Activated T-helper 1 cell treated with anti-CD3 and anti-CD28 coated beads, Interleukin-2, amount 50 U/mL, for 16 hours (primary cell): ENCODE measurements at places on chromosomes 1 and 21.

DNA sequence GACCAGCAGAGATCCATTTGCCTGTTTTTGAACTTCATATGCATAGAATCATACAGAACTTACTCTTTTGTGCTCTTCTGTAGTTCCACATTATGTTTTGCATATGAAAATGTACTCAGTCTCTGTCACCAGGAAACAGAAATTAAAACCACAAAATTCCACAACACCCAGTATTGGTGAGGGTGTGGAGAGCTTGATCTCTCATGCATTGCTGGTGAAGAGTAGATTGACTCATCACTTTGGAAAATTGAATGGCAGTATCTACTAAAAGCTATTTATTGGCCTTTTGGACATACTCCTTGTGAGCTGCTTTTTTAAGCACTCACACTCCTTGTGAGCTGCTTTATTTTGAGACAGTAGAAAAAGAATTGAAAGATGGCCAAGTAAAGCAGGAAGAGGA lies 43.3 kb downstream of the VTCN1 start:
- no peak for DNase-seq

GRCh38 chr1:155307247-155307740 lies 1.4 kb upstream of the FDPS start:
- DNase-seq: no peak

GRCh38 chr21:42258150-42258884 lies 39.4 kb downstream of the ABCG1 start:
- peak; percentile 67 for DNase-seq

GRCh38 chr1:156448134-156448967 lies 52.2 kb downstream of the MEF2D start:
- DNase-seq: no peak

- DNase-seq: no peak
Observed at GRCh38 chr1:21229246-21230000, 52.7 kb upstream of the EIF4G3 start.

- no peak for DNase-seq
Observed at GRCh38 chr1:53495633-53496345, 36.6 kb downstream of the DMRTB1 start.

GRCh38 chr1:32695098-32695904 lies 7.3 kb downstream of the SYNC start:
- no peak for DNase-seq

- no peak for DNase-seq
Observed at GRCh38 chr21:21034036-21034435, 35.8 kb downstream of the NCAM2 start.

GRCh38 chr1:109887271-109887670 lies 23.4 kb upstream of the CSF1 start:
- DNase-seq: no peak

- no peak for DNase-seq
Observed at GRCh38 chr1:206895325-206895724, 1.9 kb upstream of the IL24 start.

- no peak for DNase-seq
Observed at GRCh38 chr1:116290085-116290705, 82.8 kb upstream of the ATP1A1 start.

GRCh38 chr21:42525676-42526378 lies 12.2 kb downstream of the SLC37A1 start:
- no peak for DNase-seq

DNA sequence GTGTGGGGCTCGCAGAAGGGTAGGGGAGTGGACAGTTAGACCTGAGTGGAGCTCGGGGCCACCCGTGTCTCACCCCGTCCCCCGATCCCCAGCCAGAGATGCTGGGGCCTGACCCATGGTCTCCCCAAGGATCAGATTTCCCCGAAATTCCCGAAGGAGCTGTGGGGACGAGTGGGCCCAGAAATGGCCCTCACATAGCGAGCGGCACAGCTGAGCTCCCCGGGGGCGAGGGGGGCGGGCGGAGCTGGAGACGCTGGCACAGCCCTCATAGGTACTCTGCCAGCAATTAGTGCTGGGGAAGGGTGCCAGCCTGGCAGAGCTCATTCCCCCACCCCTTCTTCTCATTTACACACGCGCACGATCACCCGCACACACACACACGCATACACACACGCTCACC lies 9.2 kb downstream of the CASZ1 start:
- no peak for DNase-seq

- no peak for DNase-seq
Observed at GRCh38 chr1:186655876-186656275, 24.3 kb downstream of the PTGS2 start.

- no peak for DNase-seq
Observed at GRCh38 chr1:229157480-229157879, 113.4 kb upstream of the RAB4A start.

GRCh38 chr1:28602536-28603439 lies 10.7 kb downstream of the RAB42 start:
- DNase-seq: no peak

GRCh38 chr1:40980453-40981121 lies 1.1 kb downstream of the CTPS1 start:
- DNase-seq: peak; percentile 7

- DNase-seq: no peak
Observed at GRCh38 chr1:244029124-244029523, 22.0 kb upstream of the ZBTB18 start.

GRCh38 chr1:168469690-168470089 lies 74.1 kb downstream of the XCL2 start:
- DNase-seq: no peak

GRCh38 chr1:160428655-160429054 lies 28.3 kb downstream of the VANGL2 start:
- DNase-seq: no peak

DNA sequence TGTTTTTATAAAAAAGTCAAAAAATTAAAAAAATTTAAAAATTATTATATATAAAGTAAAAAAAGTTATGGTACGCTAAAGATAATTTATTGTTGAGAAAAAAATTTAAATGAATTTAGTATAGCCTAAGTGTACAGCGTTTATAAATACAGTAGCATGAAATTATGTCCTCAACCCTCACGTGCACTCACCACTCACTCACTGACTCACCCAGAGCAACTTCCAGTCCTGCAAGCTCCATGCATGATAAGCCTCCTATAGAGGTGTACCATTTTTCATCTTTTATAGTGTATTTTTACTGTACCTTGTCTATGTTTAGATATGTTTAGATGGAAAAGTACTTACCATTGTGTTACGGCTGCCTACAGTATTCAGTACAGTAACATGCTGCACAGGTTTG lies 5.1 kb downstream of the DISC1 start:
- DNase-seq: no peak

- no peak for DNase-seq
Observed at GRCh38 chr1:98253145-98253544, 332.3 kb upstream of the DPYD start.

DNA sequence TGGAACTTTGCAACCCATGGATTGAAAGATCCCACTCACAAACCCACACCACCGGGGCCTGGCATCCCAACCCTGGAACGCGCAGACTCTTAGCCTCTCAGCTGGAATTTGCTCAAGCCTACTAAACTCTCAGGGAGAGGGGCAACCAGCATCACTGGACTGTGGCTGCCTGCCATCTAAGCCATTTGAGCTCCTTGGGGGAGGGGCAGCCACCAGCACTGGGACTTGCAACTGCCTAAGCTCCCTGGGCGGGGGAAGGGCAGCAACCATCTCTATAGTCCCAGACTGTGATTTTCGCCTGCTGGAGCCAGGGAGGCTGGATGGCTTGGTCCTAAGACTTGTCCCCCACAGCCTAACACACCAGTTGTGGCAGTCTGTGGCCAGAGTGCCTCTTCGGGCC lies 122.3 kb downstream of the SNX7 start:
- no peak for DNase-seq

DNA sequence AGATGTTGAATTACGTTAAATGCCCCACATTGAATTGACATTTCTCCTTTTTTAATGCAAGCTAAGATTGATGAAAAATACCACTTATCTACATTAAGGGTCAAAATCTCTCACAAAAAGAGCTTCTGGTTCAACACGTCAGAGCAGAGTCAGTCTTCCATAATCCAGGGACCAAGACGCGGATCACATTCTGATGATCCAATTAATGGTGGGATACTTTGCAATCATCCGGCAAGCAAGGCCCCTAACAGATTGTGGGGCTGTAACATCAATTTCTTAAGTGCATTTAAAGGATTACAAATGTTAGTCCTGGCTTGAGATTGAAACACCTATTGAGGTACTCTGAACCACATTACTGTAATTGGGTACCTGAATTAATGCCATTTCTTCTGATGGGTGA lies 120.2 kb upstream of the ESRRG start:
- DNase-seq: no peak

GRCh38 chr1:235857756-235858155 lies 8.9 kb downstream of the LYST start:
- DNase-seq: no peak

- no peak for DNase-seq
Observed at GRCh38 chr1:157086299-157086698, 13.3 kb downstream of the ETV3L start.

DNA sequence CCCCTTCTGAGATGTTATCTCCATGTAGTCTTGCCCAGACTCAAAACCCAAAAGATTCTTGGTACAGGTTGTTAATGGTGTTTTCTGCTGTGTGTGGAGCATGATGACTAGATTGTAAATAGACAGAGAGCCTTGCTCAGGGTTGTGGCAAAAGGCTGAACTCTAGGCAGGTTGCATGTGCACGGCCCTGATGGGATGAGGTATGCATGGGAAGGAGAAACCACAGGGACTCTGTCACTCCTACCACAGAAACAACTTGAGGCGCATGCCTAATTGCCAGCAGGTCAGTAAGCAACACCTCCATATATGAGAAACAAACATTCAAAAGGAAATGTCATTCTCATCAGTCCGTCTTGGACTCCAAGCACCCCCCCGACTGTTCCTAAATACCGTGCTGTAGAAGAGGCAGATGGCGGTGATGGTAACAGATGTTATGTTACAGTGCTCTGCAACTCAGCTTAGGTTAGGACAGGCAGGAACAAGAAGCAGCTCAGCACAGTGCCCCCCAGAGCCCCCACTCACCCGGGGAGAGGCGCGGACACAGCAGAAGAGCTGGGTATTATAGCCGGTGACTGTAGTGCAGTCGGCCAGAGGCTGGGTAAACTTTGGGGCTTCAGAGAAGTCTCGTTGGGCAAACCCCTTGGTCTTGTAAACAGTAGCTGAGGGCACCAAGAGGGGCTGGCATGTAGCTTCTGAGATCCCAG lies 10.9 kb downstream of the MYBPHL start:
- no peak for DNase-seq

DNA sequence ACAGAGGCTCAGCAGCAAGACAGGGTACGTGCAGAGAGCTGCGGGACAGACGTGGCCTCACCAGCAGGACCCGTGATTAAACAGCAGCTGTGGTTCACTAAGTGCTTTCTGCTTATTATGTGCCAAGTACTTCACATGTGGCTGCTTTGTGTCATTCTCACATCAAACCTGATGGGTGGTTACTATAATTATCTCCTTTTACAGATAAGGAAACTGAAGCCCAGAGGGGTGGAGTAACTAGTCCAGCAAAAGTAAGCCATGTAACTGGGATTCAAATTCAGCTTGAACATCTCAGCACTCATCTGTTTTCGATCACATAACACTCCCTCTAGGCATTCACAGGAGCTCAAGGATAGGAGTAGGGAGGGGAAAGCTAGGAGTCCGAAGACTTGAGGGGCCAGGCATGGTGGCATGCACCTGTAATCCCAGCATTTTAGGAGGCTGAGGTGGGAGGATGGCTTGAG lies 50.8 kb upstream of the CLIC4 start:
- no peak for DNase-seq

GRCh38 chr1:176374967-176375569 lies 87.9 kb upstream of the PAPPA2 start:
- DNase-seq: peak; percentile 11

DNA sequence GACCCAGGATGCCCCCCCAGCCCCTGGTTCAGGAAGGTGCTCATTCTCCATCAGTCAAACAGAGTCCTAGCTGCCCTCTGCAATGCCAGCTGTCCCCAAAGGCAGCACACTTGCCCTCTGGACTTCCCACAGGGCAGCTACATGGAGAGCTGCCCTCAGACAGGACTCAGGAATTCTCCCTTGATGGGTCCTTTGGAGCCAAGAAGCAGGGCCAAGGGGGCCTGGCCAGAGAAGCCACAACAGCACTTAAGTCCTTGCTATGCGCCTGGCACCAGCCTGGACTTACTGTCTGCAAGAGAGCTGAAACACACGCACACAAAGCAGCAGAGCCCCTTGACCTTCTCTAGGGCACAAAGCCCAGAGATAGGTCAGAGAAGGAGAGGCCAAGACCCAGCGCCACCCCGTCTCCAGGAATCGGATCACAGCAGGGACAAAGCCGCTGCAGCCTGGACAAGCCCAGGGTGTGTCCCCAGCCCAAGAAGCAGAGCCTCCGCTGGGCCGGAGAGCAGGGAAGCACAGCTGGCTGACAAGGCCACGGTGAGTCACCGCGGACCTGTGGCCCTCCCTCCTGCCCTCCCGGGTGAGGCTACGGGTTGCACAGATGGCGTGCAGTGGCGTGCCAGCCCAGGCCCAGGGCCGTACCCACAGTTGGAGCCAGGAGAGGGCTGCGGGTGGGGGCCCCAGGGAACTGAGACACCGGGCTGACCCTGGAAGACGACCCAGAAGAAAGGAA lies 1.7 kb downstream of the WNT9A start:
- no peak for DNase-seq

- DNase-seq: no peak
Observed at GRCh38 chr1:1534401-1535154, 5.8 kb downstream of the TMEM240 start.
